ENCODE measurements at places on chromosomes 6 and 20.
A peak's percentile ranks its signal among the peaks of the same experiment; 100 is the strongest.

DNA sequence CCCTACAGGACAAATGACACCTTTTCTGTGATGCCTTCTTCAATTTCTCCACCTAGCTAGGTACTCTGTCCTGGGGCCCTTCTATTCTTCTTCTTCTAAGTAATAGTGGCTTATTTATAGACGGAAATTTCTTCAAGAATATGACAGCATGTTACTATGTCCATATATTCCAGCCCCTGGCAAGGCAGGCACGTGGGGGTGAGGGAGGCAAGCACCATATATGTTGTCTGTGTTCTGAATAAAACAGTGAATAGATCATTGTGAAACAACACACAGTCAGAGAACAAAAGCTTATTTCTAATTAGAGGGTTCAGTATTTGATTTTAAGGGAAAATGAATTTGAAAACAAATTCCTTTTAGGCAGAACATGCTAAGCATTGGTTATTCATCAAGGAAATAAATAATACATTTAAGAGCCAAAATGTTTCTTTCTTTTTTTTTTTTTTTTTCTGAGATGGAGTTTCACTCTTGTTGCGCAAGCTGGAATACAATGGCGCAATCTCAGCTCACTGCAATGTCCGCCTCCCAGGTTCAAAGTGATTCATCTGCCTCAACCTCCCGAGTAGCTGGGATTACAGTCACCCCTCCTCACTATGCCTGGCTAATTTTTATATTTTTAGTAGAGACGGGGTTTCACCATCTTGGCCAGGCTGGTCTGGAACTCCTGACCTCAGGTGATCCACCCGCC lies 6.2 kb downstream of the HEBP2 start:
- DNase-seq = peak; percentile 31

- DNase-seq = no peak
These were observed 623.0 kb downstream of the TBC1D32 start for GRCh38 chr6:120711255-120711654.

DNA sequence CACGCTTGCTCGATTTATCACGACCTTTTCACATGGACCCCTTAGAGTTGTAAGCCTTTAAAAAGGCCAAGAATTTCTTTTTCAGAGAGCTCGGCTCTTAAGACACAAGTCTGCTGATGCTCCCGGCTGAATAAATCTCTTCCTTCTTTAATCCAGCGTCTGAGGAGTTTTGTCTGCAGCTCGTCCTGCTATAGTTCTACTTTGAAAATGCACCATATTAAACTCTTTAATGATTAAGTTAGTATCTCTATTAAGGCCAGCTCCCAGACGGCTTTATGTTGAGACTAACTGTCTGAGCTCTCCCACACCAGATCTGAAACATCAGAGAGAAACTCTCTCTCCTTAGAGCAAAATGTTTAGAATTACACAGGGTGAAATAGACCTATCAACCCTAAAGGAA lies 18.0 kb upstream of the GSTA3 start:
- no peak for DNase-seq

DNA sequence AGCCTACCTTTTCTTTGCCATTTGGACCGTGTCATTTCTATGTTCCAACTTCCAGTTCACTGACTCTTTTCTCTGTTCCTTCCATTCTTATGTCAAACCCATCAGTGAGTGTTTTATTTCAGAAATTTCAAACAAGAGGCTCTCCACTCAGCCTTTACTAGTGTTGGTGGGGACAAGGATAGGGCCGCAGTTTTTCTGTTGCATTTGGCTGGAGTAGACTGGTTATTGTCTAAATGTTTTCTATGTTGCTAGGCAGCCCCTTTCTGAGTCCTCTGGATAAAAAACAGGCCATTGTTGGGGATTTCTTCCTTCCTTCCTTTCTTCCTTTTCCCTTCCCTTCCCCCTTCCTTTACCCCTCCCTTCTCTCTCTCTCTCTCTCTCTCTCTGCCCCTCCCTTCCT lies 288.6 kb downstream of the PRKN start:
- no peak for DNase-seq

DNA sequence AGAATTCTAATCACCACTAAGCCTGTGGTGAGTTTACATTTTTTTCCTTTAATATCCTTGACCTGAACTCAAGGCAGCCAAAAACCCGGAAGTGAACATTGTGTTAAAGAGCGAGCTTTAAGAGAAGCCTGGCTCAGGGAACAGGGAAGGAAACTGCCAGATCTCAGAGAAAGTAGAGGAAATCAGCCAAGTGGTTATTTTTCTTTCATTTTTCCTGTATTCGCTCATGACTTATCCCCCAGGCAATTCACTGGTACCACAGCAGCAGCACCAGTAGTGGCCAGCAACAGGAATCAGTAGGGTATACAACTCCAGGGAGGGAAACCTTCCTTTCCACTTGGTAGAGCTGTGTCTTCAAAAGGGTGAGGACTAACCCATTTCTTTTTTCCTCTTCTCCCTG lies 89.6 kb upstream of the HMGCLL1 start:
- peak; percentile 44 for DNase-seq

- no peak for DNase-seq
These were observed 15.1 kb upstream of the FOXC1 start for GRCh38 chr6:1594445-1595200.

DNA sequence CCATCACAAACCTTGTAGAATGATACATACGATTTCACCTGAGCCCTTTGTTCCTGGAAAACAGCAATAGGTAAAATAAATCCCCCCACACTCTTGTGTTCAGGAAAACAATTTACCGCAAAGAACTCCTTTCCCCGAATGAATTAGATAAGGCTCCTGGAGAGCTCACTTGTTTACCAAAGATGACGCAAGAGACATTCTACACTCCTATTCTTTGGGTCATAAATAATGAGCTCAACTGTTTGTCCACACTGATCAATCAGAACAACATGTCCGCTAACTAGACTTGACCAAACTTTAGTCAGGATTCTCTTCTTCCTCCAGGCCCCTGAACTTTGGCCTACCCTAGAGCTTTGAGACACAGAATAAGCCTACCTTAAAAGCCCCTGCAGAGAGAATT lies 271.9 kb upstream of the OPRM1 start:
- no peak for DNase-seq

DNA sequence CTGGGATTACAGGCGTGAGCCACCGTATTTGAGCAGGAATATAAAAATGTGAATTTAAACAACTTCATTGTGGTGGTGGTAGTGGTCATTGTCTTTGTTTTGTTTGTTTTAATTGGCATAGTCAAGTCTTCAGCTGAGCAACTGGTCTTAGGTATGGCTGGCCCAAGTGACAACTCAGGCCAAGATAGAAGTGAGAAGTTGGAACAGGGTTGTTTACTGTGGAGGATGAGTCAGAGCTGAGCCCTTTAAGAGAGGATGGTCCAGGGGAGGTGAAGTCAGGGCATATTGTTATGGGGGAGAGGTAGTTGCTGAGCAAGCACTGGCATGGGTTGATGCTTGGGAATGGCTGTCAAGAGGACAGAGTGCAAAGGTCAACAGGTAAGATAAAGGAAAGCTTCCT lies 308.2 kb downstream of the FARS2 start:
- DNase-seq = peak; percentile 29

- DNase-seq = no peak
These were observed 62.5 kb upstream of the PTGIS start for GRCh38 chr20:49630396-49630951.

GRCh38 chr6:149317644-149318571 lies at the start of gene TAB2:
Gene TAB2 (plus strand): TSS chr6:149317712. CDS start chr6:149369998, 52,286 bp downstream.
- peak; percentile 23 for DNase-seq

DNA sequence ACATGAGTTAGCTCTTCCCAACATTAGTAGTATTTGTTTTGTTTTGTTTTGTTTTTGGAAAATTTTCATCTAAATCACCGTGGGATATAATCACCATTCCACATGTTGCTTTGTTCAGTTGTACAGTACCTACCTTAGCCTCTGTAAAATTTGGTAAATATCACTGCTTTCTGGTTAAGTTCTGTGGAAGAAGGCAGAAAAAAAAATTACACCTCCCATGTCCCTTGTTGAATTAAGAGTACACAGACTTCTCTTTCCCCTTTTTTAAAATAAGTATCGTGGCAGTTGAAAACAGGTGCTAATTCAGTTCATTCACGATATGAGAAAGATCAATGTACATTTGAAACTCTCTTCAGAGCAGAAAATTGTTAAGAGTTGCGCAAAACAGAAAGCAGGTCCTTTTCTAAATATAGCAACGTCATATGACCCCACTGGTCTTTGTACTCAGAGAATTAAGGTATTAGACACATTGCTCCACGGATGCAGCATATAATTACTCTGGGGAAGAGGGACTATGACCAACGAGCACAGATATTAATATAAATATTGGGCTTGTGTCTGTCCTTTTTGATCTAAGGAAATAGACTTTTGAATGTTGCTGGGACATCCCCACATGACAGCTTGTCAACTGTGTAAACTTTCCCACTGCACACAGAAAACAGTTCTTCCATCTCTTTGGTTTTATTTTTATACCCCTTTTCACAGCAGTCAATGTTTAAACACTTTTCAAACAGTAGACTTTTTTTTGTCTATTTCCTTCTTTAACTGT lies 58.6 kb upstream of the ZNF217 start:
- no peak for DNase-seq

Data from astrocyte of the spinal cord (primary cell).